ENCODE measurements at places on chromosomes 2 and 18. TPM values are rescaled to one million over a fixed set of nuclear protein-coding genes. Genes with fewer than 3 reads are reported as not detected.

- no peak for DNase-seq
These were observed 72.8 kb upstream of the TAF1B start for GRCh38 chr2:9770308-9771100.

DNA sequence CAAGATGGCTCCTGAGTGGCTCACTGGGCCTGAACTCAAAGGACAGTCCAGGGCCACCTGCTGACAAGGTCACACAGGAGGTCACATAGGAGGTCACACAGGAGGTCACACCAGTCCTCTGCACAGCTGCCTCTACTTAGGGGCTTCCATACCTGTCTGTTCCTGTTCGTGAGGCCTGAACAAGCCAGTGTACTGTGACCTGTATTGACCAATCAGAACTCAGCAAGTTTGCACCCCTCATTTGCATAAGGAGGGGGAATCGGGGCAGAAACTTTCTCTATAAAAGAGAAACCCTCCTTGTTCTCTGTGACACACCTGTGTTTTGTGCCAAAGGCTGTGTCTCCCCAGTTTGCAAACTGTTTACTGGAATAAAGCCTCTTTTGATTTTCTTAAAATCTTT lies 478.9 kb downstream of the EIPR1 start:
- DNase-seq, result peak; percentile 9

DNA sequence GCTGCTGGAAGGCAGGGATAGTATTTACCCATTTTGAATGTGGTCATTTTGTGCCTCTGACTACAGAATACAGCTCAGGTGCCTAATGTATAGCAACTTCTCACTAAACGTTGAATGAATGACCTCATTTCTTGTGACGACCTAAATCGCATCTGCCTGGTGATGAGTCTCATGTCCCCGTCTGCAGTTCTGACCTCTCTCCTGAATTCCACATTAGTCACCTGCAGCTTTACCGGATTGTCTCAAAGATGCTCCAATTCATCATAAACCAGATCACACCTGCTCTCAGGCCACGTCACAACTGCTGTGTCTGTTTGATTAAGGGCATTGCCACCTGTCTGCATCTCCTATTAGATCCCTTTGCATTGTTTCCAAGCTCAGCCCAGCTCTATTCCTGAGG lies 133.6 kb upstream of the MYT1L start:
- DNase-seq, result no peak

DNA sequence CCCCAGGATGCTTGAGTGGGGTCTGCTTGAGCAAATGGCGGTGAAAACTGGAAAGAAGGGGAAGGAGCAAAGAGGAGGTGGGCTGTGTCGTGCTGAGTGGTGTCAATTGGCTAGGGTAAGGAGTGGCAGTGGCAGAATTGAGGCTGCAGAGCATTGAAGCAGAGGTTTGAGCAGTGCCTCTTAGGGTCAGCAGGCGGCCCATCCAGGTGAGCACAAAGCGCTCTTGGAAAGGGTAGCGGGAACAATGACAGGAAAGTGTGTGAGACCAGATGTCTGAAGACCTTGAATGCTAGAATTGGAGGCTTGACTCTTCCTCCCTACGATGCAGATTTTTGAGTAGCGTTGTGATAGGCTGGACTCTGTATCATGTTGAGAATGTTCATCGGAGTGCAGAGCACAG lies 39.3 kb upstream of the IL1R1 start:
- no peak for DNase-seq

GRCh38 chr2:182610231-182610630 lies 105.8 kb upstream of the DNAJC10 start:
- DNase-seq, result no peak

DNA sequence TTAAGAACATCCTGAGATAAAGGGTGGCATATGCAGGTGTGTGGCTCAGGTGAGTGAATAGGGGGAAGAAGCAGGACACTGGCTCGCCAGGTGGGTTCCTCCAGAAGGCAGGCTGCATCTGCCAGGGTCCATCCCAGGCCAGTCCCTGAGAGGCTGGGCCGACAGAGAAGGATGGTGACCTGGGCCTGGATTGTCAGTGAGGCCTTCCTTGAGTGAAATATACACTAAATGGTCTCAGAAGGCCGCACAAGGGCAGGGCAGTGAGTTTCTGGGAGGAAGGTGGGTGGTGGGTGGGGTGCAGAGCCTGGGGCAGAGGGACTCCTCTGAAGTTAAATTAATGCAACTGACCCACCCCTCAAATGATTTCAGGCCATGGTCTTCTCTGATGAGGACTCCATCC lies 182.1 kb downstream of the ANKRD30B start:
- peak; percentile 75 for DNase-seq

GRCh38 chr2:62556086-62556485 lies 50.1 kb upstream of the TMEM17 start:
- no peak for DNase-seq

GRCh38 chr2:231199219-231199618 lies 788 bp downstream of the ARMC9 start:
- DNase-seq, result no peak

DNA sequence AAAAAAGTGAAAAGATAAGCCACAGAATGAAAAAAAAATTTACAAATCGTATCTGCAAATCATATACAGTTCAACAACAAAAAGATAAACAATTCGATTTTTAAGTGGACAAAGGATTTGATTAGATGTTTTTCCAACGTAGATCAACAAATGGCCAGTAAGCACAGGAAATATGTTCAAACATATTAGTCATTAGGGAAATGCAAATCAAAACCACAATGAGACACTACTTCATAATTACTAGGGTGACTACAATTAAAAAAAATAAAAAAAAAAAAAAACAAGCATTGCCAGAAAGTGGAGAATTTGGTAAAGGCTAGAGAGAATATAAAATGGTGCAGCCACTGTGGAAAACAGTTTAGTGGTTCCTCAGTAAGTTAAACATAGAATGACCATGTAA lies 38.3 kb upstream of the RNU4ATAC start:
- DNase-seq, result no peak

GRCh38 chr2:109255654-109256053 lies 126.6 kb downstream of the SH3RF3 start:
- no peak for DNase-seq

- DNase-seq, result no peak
These were observed 127.7 kb upstream of the DLX2 start for GRCh38 chr2:172230332-172230888.

DNA sequence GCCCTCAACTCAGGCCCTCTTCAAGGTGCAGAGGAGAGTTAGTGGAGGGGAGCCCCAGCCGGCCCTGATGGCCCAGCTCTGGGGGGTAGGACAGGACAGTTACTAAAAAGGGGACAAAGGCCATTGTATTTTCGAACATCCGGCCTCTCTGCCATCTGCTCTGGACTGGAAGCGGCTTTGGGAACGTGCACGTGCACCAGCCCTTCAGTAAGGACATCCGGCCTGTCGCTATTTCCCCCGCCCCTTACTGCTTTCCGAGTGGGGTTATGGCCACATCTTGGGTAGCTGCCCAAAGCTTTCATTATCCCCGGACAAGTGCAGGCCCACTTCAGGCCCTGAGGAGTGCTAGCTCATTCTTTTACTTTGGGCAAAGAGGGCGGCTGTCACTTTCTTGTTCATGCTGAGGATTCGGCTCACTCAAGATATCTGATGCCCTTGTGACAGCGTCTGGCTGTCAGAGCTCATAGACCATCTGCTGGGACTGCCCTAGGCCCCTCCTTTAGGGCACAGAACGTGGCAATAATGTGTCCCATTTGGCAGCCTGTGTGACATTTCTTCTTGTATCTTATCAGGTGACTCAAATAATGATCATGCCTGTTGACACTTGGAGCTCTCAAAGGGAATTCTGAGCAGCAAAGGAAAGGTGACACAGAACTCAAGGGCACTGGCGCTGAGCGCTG lies 17.5 kb downstream of the SLC4A3 start:
- DNase-seq, result peak; percentile 81

- no peak for DNase-seq
These were observed 3.4 kb upstream of the RAB6D start for GRCh38 chr2:131367352-131367751.

- DNase-seq, result no peak
These were observed 287.1 kb upstream of the ID2 start for GRCh38 chr2:8394569-8395359.

GRCh38 chr18:49548229-49548636 lies 13.6 kb upstream of the LIPG start:
- no peak for DNase-seq

- no peak for DNase-seq
These were observed 211.8 kb upstream of the SLC14A2 start for GRCh38 chr18:45403341-45404049.

- no peak for DNase-seq
These were observed 19.2 kb downstream of the PMS1 start for GRCh38 chr2:189803431-189803830.

GRCh38 chr2:216133397-216133796 lies 24.2 kb downstream of the XRCC5 start:
- DNase-seq, result no peak

- DNase-seq, result no peak
These were observed 5.5 kb downstream of the COLEC12 start for GRCh38 chr18:495017-495416.

- no peak for DNase-seq
These were observed 11.9 kb downstream of the MAL start for GRCh38 chr2:95037384-95037839.

- DNase-seq, result no peak
These were observed 634 bp upstream of the DIS3L2 start for GRCh38 chr2:231960810-231961348.

DNA sequence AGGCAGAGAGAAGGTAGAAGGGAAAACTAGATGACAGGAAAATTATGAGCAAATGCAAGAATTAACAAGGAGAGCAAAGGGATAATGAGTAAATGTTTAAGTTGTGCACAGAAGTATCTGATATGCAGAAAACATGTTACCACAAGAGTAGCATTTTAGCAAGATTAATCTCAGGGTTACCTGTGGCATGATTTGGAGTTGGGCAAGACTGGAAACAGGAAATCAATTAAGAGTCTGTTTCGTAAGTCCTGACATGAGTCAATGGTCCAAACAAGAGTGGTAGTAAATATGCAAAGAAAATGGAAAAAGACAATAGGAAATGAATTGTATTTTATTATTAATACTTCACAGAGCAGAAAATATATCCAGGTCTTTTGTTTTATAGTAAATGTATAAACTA lies 17.3 kb upstream of the MTX2 start:
- DNase-seq, result no peak

FHL2 gene
- 36.3 TPM for total RNA-seq

FAM228A gene
- 3.2 TPM for total RNA-seq

KLHL41 gene
- 0.55 TPM for total RNA-seq

CDK15 gene
- total RNA-seq, result 1.9 TPM

CNDP1 gene
- total RNA-seq, result not detected

RIT2 gene
- not detected for total RNA-seq

FARSB gene
- 25.5 TPM for total RNA-seq

PIAS2 gene
- total RNA-seq, result 41.3 TPM

SMC6 gene
- 10.9 TPM for total RNA-seq

GPD2 gene
- 35.7 TPM for total RNA-seq

CFAP65 gene
- not detected for total RNA-seq

VWC2L gene
- total RNA-seq, result not detected

NEU2 gene
- total RNA-seq, result not detected

LYG1 gene
- 1.1 TPM for total RNA-seq

SLC4A3 gene
- 6.7 TPM for total RNA-seq

ELOA2 gene
- not detected for total RNA-seq

NYAP2 gene
- total RNA-seq, result not detected

ANKRD30BL gene
- total RNA-seq, result not detected
